Motor neuron (in vitro differentiated cells): ENCODE measurements at places on chromosomes 3 and 15. TPM values are rescaled to one million over a fixed set of nuclear protein-coding genes. Genes with fewer than 3 reads are reported as not detected.

NECTIN3 gene
- 46.1 and 49.8 TPM in 2 replicates for total RNA-seq

CCDC191 gene
- 4.2 TPM in 2 replicates for total RNA-seq

PLXNB1 gene
- 30.6 and 34.9 TPM in 2 replicates for total RNA-seq

CTXN2 gene
- total RNA-seq: 0.14 and 0.29 TPM in 2 replicates

FBXW12 gene
- total RNA-seq: 0.31 TPM in 1 of 2 replicates, not detected in the other

NXPE3 gene
- 13.3 and 13.7 TPM in 2 replicates for total RNA-seq

DNA sequence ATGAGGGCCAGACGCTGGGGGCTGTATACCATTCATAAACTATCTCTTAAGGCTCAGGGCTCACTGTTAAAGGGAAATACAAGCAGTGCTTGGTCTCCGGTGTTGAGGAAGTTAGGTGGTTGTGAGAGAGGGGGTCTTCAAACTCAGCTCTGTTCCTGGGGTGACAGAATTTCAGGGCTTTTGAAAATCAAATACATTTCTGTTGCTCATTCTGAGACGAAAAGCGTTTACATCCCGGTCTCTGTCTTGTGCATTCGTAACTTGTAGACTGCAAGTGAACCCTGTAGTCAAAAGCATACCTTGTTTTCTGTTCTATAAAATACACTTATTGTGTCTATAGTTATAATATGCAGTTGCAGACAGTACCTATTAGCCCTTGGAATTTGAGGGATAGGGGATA is 1.7 kb downstream of the SLCO3A1 start:
- no peak for ATAC-seq

- no peak for ATAC-seq
Observed at GRCh38 chr3:113629584-113630421, 66.6 kb downstream of the USF3 start.

DNA sequence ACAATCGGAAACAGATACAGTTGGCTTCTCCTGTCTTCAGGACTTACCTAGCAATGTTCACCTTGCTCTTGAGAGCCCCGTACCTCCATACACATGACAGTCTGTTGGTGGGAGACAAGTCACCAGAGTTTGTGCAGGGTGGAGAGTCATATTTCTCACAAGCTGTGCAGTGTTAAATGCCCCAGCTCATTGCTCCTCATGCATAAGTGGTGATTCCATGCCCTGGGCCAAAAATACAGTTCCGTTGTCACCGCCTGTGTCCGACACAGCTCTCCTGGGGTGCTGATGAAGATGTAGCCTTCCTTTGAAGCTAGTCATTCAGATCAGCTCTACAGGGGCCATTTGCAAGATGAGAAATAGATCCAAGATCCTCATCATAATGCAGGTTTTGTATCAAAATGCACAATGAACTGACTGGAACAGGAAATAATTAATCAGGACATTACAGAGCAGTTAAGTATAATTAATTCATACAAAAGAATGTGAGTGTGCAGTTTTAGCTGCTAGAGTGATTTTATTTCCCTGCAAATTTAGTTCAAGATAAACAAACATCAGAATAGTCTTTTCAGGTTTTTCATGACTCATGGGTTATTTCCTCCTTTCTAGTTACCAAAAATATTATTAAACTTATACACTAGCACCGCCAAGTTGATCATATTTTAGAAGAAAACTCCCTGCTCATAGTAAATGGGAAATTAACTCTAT is 66.5 kb downstream of the CD47 start:
- ATAC-seq: no peak

- no peak for ATAC-seq
Observed at GRCh38 chr15:58014470-58014869, 51.0 kb downstream of the ALDH1A2 start.

- no peak for ATAC-seq
Observed at GRCh38 chr15:64943512-64944225, 32.0 kb downstream of the ANKDD1A start.

DNA sequence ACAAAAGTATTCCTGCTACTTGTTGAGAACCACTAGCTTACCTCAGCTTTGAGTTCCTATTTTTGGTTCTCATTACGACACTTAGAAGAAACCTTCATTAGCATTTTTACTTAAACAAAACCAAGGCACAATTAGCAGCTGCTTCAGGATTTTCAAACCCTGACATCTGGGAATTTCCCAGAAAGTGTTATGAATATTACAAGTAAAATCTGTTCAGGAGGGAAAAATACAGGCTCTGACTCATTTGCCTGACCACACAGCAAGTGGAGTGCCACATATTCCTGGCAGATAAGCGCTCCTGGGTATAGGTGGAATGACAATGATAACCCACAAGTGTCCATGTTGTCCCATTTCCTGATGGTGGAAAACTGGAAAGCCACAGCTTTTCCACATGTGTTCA is 10.3 kb upstream of the RFTN1 start:
- no peak for ATAC-seq
